Dorsolateral prefrontal cortex (tissue), 122 donors: ENCODE measurements at places on chromosomes 5 and 9.

DNA sequence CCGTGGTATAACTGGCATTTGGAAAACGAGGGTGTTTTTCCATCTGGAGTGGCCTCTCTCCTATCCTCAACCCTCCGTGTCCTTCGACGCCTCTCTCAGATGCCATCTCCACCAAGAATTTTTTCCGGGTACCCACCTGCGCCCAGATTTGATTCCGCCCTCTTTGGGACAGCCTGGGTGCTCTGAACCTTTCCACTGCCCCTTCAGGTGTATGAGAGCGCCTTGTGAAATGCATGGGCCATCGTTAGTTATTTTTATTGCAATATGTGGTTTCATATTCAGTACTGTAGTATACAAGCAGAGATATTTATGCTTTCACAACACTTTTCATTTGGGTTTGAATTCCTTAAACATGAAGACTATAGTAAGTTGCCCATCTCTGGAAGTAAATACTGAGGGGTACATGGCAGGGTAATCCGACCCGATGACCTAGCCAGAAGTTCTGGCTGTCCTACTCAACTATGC, 78.2 kb upstream of the IFNE start:
- DNase-seq = no peak

DNA sequence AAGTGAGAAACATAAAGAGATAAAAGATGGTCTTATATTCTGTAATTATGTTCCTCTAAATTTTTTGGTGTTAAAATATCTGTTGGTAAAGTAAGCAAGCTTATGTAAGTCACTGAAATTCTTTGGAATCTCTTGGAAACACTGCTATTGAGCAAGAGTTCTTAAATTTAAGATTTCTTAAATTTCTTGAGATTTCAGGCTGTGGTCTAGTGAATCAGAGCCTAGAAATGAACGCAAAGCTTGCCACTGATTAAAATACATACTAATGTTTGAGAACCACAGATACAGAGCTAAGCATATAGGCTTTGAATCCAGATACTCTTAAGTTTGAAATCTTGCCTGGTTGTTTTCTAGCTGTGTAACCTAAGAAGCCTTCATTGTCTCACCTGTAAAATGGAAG, 133.4 kb downstream of the TRPM3 start:
- no peak for DNase-seq

DNA sequence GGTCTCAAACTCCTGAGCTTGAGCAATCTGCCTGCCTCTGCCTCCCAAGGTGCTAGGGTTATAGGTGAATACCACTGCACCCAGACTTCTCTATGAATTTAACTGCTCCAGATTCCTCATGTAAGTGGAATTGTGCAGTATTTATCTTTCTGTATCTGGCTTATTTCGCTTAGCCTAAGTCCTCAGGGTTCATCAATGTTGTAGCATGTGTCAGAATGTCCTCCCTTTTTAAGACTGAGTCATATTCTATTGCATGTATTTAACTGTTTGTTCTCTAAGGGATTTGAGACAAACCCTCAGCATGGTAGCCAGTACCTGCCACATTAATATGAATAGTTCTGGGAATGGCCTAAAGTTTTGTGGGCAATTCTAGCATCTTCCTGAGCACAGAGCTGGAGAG, 53.9 kb upstream of the TUT7 start:
- DNase-seq = no peak

- DNase-seq = no peak
These were observed 178.5 kb downstream of the RAB3C start for GRCh38 chr5:58761407-58761806.
